ENCODE measurements at places on chromosomes 5 and 9.
A peak's percentile ranks its signal among the peaks of the same experiment; 100 is the strongest.

DNA sequence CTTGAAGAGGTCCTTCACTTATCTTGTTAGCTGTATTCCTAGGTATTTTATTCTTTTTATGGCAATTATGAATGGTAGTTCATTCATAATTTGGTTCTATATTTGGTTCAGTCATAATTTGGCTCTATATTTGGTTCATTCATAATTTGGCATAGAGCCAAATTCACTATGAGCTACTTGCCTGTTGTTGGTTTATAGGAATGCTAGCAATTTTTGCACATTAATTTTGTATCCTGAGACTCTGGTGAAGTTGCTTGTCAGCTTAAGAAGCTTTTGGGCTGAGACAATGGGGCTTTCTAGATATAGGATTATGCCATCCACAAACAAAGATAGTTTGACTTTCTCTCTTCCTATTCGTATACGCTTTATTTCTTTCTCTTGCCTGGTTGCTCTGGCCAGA, 142.2 kb downstream of the PLCXD3 start:
- DNase-seq = peak; percentile 8

- no peak for DNase-seq
These were observed 41.6 kb upstream of the EXOC3 start for GRCh38 chr5:401146-402034.

- DNase-seq = no peak
These were observed 1.1 kb downstream of the ADAMTS16 start for GRCh38 chr5:5141339-5141599.

DNA sequence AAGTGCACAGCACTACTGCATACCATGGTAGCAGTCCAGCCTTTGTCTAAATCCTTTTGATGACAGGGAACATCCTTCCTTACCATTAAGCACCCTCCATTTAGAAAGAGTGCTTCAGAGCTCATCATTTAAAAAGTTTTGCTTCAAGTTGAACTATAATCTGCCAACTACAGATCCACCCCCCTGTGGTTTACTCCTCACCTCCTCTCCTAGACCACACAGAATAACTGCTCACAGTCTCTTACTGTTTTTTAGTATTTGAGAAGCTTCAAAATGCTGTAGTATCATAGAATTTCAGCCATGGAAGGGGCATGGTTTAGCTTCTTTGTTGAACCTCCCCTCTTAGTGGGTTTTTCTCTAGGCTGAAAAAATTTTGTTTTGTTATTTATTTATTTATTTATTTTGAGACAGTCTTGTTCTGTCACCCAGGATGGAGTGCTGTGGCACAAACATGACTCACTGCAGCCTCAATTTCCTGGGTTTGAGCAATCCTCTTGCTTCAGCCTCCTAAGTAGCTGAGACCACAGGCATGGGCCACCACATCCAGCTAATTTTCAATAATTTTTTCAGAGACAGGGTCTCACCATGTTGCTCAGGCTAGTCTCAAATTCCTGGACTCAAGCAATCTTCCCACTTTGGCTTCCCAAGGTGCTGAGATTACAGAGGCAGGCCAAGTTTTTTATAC, 384.3 kb upstream of the RFX3 start:
- peak; percentile 28 for DNase-seq

DNA sequence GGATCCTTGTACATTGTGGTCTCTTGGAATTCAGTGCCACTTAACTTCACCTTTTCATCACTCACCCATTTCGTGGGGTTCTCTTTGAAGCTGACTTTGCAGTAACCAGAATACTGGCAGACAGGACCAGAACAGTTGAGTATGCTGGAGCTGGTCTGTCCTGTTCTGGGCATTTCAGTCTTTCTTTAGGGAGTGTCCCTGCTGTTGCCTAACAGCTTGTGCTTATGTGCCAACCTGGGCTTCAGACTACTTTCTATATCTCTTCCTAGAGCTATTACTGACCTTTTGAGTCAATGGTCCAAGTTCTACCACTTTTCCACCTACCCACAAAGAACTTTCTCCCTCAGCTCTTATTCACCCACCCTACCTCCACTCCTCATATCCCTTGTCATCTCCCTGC, 10.0 kb upstream of the INSL6 start:
- DNase-seq = no peak

DNA sequence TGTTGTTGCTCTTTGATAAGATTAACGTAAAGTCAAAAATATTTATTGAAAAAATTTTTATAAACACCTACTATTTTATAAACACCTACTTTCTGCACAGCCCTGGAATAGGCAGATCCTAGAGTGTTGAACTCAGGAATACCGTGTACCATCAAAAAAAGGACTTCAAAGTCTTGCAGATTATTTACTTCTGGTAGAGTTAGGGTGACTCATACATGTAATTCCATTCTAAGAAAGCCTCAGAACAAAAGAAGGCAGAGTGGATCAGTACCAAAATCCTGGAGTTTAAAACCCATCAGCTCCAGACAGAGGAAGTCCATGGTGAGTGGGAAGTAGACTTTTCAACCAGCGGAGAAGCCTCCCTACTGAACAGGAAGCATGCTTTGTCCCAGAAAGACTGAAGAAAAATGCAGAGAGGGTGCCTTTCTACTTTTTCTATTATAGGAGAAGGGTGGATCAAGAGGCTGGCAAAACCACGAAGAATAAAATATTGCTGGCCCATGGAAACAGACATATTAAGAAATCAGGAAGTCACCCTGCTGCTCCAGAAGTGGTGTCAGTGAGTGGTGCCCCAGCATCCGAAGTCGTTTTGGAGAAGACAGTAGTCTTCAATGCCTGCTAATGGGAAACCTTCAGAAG, 45.1 kb upstream of the DAB2 start:
- no peak for DNase-seq

DNA sequence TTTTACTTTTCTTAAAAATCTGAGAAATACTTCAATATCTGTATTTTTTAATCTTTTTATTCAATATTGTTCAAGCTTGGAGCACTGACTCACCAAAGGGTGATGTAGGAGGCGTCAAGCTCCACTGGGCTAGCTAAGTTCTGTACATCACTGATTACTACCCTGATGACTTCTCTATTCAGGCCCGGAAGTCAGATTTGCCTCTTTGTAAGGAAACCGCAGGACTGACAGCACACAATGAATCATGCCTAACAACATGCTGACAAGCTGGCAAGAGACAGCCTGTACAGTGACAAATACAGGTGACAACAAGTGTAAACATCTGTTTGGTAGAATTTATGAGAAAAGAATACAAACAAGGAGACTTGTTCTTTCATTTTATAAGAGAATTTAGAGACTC, 627.9 kb upstream of the RORB start:
- DNase-seq = peak; percentile 6

DNA sequence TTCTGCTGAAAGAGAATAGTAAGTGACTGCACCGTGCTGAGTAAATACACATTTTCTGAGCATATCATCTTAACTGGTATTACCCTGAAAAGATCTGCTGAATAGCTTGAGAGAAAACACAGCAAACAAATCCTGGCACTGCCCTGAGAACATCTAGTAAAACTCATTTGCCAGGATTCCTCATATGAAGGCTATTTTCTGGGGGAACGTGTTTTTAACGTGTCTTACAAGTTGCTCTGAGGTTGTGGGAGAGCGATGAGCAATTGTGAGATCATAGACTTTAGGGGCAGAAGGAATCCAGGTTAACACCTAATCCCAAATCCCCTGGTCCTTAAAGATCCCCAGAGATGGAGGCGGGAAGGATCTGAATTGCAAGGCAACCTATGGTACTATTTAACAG, 331.9 kb upstream of the RFX3 start:
- peak; percentile 35 for DNase-seq

DNA sequence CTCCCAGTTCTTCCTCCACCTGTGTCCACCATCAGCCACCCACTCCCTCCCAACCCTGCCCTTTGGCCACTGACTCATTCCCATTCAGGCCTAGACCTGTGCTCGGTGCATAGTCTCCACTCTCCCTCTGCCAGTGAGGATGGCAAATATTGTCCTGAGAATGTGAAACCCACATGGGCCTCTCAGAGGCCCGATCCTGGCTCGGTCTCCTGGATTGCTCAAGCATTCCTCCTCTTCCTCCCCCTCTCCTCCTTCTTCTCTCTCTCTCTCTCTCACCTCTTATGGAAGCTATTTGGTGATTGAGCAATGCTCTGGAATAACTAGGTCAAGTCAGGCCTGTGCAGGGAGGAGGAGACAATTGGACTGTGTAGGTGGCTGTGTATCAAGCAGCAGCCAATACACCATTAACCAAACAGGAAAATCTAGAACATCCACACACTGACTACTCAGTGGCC, 99.9 kb downstream of the KLF4 start:
- DNase-seq = peak; percentile 22

GRCh38 chr5:90368454-90369246, 40.9 kb downstream of the CETN3 start:
- no peak for DNase-seq

DNA sequence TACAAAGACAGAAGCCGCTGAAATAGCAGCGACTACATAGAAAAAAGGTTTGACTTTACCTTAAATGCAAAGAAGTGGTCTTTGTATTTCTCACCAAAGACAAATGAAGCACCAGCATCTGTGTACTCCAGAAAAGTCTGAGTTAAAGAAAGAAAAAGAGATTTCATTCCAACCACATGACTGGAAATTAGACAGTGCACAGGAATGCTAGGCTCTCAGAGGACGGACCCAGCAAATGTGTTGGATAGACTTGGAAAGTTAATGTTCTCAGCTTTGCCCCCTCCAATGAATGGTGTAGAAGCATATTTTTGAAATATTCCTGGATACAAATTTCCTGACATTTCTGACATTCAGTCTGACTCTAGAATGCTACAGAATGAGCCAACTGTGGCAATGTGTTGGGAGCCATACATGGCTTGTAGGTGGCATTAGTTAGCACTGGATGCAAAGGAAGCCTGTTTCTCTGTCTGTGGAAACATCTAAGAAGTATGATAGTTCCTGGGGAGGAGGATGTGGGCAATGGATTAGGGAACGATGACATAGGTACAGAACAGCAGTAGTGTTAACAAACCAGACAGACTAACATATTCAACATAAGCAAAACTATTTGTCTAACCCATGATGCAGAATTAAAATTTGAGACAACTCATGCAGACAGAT, 43.3 kb downstream of the SLC28A3 start:
- peak; percentile 83 for DNase-seq

DNA sequence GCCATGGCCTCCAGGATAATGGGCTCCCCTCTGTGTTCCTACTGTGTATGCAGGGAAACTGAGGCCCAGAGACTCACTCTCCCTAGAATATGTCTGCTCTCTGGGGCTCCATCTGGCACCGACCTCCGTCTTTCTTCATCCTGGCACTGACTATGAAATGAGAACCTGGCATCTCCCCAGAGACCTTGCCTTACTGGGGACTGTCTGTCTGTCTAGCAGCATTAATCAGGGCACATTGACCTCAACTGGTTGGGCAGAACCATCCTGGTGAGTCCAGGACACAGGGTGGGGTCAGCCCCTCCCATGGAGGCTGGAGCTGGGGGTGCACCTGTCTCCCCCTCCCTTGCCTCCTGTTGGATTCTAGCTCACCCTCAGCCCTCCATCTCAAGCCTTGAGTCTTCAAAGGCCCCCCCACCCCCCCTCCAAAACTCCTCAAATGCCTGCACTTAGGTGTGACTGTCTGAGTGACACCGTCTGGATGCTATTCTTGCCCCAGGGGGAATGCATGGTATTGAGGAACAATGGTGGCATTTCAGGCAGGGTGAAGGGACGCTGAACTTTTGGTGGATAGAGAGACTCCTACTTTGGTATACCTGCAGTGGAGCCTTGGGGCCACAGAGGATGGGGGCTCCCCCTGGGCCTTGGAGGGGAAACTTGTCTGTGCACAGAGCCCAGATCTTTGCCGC, 12.8 kb upstream of the PITX1 start:
- DNase-seq = no peak

DNA sequence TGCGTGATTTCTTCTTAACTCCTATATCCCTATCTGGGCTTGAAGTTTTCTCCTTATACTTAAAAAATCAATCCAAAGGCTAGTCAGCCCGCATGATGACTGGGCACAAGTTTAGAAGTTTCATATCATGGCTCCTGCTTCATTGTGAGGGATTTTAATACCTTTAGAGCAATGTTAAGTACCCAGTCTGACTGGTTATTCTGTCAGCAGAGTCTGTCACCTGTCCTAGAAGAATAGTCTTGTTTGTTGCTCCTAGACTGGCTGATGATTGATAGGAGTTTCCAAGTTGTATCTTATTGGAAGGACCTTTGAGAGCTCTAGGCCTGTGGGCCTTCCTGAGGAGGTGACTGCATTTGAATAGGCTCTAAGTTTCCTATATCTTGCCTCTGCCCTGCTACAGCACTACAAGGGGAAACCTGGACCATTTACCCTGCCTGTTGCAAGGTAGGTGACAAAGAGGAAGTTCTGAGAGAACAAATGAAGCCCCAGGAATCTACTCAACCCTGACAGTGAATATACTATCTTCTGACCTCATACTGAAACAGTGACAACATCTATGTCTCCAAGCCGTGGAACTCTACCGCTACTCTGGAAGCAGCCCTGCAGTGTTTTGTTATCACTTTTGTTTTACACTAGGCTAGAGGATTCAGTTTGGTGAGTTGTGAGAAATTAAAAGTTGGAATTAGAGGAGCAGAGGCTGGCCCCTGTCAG, 66.5 kb downstream of the F2RL2 start:
- no peak for DNase-seq

DNA sequence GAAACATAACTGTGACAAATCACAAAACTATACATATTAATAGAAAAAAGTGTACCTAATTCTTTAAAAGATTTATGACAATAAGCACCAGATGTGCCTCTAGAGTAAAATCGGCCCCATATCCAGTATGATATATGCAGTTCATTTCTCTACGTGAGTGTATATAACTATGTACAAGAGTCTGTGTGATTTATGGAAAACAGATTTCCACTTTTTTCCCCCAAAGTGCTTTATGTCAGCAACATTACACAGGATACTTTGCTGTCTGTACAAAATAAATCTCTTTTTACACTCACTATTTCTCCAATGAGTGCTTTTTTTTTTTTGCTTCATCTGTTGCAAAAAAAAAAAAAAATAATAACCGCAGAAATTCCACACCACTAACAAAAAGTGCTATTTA, 298.8 kb upstream of the RFX3 start:
- DNase-seq = peak; percentile 65

DNA sequence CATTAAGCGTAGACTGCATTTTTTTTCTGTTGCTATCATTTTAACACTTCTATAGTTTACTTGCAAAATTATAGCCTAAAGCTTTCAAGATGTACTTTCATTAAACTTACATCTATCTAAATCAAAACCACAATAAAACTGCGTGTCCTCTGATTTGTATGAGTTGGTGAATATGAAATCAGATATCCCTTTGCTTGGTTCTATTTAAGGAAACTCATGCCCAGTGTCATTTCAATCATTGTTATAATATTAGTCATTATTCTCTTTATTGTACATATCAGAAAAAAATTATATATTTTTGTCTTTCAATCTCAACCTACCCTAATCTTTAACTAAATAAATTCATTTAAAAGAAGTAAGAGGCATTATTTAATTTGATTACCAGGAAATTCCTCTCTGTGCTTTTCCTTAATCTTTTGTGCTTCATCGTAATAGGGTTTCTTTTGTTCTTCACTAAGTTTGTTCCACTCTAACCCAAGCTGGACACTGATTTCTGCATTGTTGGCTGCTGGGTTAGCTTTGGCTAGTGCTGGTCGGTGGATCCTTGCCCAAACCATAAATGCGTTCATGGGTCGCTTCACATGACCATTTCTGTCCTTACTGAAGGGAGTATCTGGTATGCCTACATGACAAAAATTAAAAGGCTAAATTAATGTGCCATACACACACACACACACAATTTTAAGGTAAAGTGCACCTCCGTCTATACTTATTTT, 3.8 kb downstream of the SOX30 start:
- peak; percentile 22 for DNase-seq
